ENCODE measurements at places on chromosomes 11 and 22.

- no peak for DNase-seq
Observed at GRCh38 chr11:87454241-87454640, 416.5 kb downstream of the TMEM135 start.

DNA sequence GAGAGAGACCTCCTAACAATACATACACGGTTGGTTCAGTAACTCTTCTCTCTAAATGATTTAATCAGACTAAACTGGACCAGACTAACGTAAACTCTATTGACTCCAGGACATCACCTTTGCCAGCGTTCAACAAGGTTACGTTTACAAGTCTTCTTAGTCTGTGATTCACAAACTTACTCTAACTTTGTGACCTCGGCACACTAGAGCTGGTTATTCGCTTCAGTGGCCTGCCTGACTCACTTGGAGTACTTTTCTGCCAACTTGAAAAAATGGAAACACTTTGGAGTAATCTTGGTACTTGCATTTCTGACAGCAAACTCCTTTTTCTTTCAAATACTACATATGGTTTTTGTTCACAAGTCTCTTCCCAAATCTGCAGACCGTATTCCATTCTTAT lies 26.2 kb downstream of the MTMR2 start:
- DNase-seq: no peak

- no peak for DNase-seq
Observed at GRCh38 chr11:85377901-85378300, 249.2 kb downstream of the DLG2 start.

DNA sequence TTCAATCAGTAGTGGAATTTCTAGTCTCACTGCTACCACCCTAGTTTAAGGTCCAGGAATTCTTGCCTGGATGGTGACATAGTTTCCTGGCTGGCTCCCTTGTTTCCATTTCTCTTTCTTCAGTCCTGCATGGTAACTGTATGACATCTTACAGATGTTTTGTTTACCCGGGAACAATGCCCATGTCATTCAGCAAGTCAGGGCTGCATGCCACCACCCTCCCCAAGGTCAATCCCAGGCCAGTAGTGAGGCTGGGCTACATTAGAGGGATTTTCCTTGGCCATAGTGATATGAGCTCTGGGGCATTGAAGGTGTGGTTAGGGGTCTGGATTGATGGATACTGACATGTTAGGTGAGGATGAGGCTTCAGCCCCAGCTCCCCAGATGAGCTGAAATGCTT lies 114.9 kb upstream of the E2F8 start:
- DNase-seq: no peak
